Activated CD4-positive, alpha-beta memory T cell treated with anti-CD3 and anti-CD28 coated beads for 36 hours (primary cell): ENCODE measurements at places on chromosomes 3 and 15. TPM values are rescaled to one million over a fixed set of nuclear protein-coding genes. Genes with fewer than 3 reads are reported as not detected.

- no peak for DNase-seq
- no peaks in the 10 kb centered on the region for H3K4me1 ChIP-seq
- H3K27me3 ChIP-seq = peaks cover 24% of the 10 kb centered on the region
- H3K36me3 ChIP-seq = no peaks in the 10 kb centered on the region
- no peak overlapping the region for H3K4me3 ChIP-seq
Measured at GRCh38 chr3:159854500-159855124, 134.0 kb upstream of the IL12A start.

DNA sequence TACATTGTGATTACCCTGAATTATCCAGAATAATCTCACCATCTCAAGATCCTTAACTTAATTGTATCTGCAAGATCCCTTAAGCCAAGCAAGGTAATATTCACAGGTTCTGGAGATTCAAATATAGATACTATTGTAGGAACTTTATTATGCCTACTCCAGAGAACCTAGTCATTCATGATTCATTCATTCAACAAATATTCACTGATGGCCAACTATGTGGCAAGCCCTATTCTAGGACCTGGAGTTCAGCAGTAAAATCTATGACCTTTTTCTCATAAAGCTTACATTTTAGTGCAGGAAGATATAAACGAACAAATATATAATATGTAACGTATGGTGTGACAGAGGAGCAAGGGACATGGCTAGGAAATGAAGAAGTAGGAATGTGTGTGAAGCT, 49.6 kb downstream of the ISL2 start:
- H3K4me3 ChIP-seq = no peak overlapping the region
- DNase-seq = no peak
- H3K36me3 ChIP-seq = peaks cover 6% of the 10 kb centered on the region
- H3K27me3 ChIP-seq = no peaks in the 10 kb centered on the region
- peaks cover 8% of the 10 kb centered on the region for H3K4me1 ChIP-seq

DNA sequence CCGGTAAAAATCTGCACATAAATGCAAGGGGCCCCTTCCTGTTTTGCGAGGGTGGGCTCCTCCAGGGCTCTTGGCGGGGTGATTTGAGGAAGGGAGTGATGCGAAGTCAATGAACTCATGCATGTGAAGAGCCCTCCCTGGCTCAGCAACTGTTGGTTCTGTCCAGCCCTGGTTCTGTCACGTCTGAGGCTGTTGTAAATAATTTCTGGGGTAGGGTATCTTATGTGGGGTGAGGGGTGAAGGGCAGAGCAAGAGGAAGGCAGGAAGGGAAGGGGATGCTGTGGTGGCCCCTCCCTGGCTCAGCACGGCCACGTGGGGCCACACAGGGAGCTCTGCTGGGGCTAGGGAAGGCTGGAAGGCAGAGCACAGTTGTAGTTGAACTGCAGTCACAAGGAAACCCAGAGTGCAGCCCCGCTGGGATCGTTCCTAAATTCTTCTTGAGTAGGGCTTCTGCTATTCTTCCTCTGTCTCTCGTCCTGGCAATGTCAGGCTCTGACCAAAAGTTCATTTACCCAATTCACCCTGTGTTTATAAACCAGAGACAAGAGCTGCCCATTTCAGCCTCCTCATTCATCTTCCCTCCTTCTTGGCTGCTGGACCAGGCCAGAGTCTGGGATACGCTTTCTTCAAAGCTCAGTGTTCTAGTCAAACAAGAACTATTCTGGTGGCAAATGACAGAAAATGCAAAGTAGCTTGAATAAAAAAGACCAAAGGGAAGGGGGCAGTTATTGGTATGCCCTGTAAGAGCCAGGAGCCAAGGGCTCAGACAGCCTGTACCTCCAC, 14.8 kb upstream of the TOPBP1 start:
- no peak overlapping the region for H3K4me3 ChIP-seq
- H3K36me3 ChIP-seq = peaks cover 4% of the 10 kb centered on the region
- H3K27ac ChIP-seq = no peak overlapping the region
- DNase-seq = no peak
- H3K4me1 ChIP-seq = no peaks in the 10 kb centered on the region
- peaks cover 64% of the 10 kb centered on the region for H3K27me3 ChIP-seq

DNA sequence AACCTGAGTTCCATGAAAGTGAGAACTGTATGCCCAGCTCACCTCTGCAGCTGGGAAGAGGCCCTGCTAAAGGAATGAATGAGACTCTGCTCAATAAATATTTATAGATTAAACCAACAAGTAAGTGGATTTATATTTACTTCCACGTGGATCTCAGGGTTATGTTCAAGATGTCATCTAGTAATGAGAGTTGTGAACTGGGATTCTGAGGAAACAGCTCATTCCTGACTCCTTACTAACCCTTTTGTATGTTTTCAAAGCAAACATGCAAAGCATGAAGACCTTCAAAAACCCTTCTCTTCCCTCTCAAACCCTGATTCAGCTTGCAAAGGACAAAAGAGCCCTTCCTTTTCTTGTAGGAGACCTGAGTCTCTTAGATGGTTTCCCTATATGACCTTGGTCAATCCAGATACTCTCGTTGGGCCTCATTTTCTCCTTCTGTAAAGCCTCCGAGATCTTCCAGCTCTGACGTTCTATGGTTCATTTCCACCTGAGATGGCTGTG, 53.4 kb downstream of the LSM3 start:
- peaks cover 39% of the 10 kb centered on the region for H3K27me3 ChIP-seq
- peaks cover 7% of the 10 kb centered on the region for H3K4me1 ChIP-seq
- no peak overlapping the region for H3K4me3 ChIP-seq
- no peak for DNase-seq
- H3K27ac ChIP-seq = no peak overlapping the region

DNA sequence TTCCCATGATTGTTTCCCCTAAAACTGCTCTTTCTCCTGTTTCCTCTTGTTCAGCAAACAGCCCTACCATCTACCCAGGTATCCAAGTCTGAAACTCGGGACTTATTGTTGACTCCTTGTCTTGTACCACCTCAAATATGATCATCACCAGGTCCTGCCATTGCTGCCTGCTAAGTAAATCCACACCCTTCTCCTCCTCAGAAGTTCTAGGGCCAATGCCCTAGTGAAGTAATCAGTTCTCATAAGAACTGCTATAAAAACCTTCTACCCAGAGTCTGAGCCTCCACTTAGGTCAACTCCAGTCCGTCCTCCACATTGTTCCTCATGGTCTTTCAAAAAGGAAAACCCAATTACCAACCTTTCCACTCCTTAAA, 77.0 kb upstream of the IL12A start:
- no peak overlapping the region for H3K27ac ChIP-seq
- H3K4me1 ChIP-seq = peaks cover 12% of the 10 kb centered on the region
- H3K27me3 ChIP-seq = no peaks in the 10 kb centered on the region
- DNase-seq = no peak
- peak overlapping the region; percentile 58 for H3K4me3 ChIP-seq
- H3K36me3 ChIP-seq = no peaks in the 10 kb centered on the region

Gene TMEM202
- not detected for total RNA-seq

Gene BRPF1
- 27.3 TPM for total RNA-seq

DNA sequence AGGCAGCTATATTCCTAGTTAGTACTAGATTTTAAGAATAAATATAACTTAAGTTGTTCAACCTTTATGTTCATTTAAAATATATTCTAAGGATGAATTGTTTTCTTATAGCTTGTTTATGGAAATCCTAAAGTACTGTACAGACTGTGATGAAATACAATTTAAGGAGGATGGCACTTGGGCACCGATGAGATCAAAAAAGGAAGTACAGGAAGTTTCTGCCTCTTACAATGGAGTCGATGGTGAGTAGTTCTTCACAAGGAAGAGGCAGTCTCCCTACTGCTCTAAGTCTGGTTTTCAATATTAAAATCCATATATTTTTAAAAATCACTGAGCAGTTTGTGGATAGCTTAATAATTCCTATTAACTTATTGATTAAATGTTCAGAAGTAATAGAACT, 29.6 kb downstream of the CALML4 start:
- H3K4me3 ChIP-seq = no peak overlapping the region
- H3K27me3 ChIP-seq = no peaks in the 10 kb centered on the region
- peaks cover 29% of the 10 kb centered on the region for H3K36me3 ChIP-seq
- no peak overlapping the region for H3K27ac ChIP-seq
- no peaks in the 10 kb centered on the region for H3K4me1 ChIP-seq

GRCh38 chr3:124260206-124260915, 268.4 kb upstream of the ROPN1 start:
- no peak for DNase-seq
- H3K27me3 ChIP-seq = peaks cover 7% of the 10 kb centered on the region
- no peak overlapping the region for H3K27ac ChIP-seq
- no peak overlapping the region for H3K4me3 ChIP-seq
